Stimulated activated CD8-positive, alpha-beta memory T cell treated with anti-CD3 and anti-CD28 coated beads, Interleukin-15, amount 100 ng/mL, for 48 hours (primary cell): ENCODE measurements at places on chromosomes 6 and 20.

- no peak for DNase-seq
Measured at GRCh38 chr6:97939440-97940168, 656.6 kb upstream of the MMS22L start.

DNA sequence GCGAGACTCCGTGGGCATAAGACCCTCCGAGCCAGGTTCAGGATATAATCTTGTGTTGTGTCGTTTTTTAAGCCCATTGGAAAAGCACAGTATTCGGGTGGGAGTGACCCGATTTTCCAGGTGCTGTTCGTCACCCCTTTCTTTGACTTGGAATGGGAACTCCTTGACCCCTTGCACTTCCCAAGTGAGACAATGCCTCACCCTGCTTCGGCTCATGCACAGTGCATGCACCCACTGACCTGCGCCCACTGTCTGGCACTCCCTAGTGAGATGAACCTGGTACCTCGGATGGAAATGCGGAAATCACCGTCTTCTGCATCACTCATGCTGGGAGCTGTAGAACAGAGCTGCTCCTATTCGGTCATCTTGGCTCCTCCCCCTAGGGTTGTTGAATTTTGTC, 307.7 kb upstream of the DEFB115 start:
- no peak for DNase-seq

- no peak for DNase-seq
Measured at GRCh38 chr6:122033564-122034181, 365.8 kb upstream of the HSF2 start.

DNA sequence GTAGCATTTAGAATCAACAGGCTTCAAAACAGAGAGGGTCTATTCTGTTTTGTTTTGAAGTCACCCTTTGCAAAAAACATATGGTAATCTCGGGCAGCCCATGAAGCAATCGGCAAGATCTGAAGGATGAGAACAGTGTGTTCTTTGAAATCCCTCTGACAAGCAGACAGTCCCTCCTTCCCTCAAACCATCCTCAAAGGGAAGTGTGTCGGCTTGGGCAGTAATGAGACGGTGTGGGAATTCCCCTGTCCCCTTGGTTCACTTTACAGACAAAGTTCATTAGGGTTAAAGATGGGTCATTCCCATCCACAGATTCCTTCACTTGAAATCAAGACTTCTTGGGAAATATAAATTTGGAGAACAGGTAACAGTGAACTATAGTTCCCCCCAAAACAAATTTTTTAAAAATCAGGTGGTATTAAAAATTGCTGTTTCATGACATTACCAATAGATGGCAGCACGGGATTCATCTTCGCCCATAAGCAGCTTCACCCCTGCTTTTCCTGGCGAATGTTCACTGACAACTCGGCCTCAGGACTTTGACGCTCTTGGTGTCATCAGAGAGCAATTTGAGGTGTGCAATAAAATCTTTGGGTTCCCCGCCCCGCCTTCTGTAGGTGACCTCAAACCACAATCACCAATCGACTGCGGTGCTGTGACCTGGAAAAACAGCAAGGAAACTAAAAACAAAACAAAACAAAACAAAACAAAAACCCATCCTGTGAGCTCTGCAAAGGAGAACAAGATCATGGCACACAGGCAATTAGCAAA, 159.3 kb upstream of the TNFAIP3 start:
- peak; percentile 67 for DNase-seq

DNA sequence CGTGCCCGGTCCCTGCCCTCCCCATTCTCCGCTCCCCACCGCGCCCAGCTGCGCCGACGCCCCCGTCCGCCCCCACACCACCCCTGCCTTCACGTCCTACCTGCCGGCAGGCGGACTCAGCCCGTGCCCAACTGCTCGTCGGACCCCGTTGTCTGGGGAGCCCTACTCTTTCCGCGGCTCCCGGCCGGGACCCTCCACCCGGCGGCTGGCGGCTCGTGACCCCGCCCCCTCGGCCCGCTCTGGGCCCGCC, at the start of gene SERAC1:
Gene SERAC1 (minus strand): TSS at position 223 of the 250 bp plus-strand sequence. CDS start 9,899 bp downstream, outside the sequence.
- no peak for DNase-seq
